Kasumi-1 (cell line): ENCODE measurements at places on chromosomes 13 and 19.

DNA sequence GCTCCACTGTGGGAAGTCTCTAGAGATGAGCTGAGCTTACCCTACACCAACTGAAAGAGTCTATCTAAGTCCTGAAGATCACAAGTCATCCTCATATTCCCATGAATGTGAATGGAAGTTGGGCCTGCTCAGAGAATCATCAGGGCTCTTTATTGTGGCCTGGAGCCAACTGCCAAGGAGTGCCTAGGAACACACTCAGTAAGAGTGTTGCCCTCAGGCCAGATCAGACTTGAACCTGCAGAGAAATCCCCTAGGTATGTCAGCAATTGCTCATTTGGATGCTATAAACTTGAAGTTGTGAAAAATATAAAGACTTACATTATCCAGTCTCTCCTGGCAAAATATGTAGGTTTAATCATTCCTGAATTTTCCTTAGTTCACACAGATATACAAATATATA, 1070.2 kb downstream of the EFNB2 start:
- DNase-seq, result no peak

DNA sequence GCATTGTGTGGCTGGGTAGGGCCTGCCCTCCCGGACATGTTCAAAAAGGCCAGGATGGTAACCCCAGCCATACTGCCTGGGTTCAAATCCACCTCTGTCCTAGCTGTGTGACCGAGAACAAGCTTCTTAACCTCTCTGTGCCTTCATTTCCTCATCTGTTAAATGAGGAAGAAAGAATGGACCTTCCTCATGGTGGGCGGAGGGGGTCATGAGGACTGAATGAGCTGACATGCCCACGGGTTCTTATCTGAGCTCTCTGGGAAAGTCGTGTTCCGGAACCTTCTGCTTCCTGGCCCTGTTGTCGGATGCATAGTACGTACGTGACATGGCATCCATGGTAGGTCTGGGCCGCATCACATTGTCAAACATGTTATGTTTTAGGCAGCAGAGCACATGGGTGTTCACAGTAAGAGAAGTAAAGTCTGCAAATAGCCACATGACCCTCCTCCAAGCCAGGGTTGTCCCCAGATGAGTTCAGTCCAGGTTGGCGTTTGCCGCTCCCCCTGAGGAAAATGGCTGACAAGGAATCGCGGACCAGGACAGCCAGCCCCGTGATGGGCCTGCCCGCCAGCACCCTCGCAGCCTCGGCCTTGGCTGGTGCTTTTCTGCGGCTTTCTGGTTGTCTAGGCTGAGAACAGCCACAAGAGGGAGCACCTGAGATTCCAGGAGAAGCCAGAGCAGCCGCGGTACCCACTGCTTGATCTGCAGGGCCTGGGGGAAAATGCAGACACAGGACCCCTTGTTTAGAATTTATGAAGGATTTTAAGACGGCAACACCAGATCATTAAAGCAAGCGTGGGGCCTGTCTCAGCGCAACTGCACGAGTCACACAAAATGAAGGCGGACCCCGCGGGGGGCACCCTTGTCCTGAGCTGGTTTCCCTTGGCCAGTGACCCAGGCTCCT, 2.4 kb upstream of the NTN5 start:
- peak; percentile 83 for DNase-seq

DNA sequence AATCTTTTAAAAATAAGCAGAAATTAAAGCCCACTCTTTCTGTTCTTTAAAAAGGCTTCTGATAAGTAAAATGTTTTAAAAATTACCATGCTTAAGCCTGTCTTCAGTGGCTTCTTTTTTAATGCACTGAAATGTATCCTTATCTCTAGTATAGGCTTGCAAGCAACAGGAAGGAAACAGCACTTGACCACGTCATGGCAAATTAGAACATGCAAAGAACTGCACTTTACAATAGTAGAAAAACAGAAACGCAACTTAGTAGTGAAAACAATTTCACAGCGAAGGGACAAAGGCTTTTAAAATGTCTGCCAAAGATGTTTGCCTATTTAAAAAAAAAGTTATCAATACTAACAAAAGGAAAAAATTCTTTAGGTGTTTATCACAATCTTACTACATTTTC, 36.3 kb downstream of the ELF1 start:
- DNase-seq, result peak; percentile 62

GRCh38 chr13:25375727-25376358, 4.1 kb downstream of the ATP8A2 start:
- peak; percentile 51 for DNase-seq

- no peak for DNase-seq
Observed at GRCh38 chr13:75818179-75818967, 182.2 kb downstream of the LMO7 start.

- DNase-seq, result no peak
Observed at GRCh38 chr13:20610006-20610405, 43.0 kb downstream of the IFT88 start.

DNA sequence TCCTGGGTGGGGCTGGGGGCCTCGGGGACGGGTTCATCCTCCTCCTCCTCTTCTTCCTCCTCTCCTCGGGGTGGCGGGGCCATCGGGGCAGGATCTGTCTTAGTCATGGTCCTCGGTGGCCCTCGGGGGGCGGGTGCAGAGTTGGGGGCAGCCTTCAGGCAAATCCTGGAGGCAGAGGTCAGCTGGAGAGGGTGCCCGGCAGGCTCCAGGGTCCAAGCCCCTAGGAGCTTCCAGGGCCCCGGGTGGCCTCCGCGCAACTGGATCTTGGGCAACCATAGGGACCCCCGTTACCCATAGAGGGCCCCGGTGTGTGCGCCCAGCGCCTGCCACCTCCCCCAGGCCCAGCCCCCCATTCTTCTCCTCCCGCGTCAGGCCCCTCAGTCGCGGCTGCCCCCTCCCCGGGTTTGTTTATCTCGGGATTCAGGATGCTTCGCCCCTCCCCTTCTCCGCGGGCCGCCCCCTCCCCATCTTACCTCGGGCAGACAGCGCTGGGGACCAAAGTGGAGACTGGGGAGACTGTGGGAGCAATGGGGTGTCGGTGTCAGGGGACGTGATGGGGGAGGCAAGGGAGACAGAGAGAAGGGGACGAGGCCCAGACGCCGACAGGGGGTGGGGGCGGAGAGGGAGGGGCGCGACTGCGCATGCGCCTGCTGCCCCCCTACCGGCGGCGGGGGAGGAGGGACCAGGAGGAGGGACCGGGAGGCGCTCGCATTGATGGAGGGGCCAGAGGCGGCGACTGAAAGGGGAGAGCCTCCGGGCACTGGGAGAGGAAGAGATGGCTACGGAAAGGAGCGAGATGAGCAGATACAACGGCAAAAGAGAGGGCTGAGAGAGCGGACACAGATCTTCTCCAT, at the start of gene CLIP3:
CLIP3 (minus strand) TSS at position 623 of the 854 bp plus-strand sequence; CDS start at position 107, 516 bp downstream.
- no peak for DNase-seq
